ENCODE measurements at places on chromosomes 16 and 17.

GRCh38 chr16:74745109-74745615, 29.5 kb downstream of the FA2H start:
- no peak for DNase-seq

DNA sequence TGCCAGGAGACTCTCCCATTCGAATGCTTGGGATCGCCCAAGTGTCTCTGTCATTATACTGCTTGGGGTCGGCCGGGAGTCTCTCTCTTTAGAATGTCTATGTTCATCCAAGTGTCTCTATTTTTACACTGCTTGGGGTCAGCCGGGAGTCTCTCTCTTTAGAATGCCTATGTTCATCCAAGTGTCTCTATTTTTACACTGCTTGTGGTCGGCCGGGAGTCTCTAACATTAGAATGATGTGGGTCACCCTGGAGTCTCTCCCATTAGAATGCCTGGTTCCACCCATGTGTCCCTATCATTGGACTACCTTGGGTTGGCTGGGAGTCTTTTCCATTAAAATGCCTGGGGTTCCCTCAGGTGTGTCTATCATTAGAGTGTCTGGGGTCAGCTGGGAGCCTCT, 2230.4 kb downstream of the TP53TG3F start:
- no peak for DNase-seq

DNA sequence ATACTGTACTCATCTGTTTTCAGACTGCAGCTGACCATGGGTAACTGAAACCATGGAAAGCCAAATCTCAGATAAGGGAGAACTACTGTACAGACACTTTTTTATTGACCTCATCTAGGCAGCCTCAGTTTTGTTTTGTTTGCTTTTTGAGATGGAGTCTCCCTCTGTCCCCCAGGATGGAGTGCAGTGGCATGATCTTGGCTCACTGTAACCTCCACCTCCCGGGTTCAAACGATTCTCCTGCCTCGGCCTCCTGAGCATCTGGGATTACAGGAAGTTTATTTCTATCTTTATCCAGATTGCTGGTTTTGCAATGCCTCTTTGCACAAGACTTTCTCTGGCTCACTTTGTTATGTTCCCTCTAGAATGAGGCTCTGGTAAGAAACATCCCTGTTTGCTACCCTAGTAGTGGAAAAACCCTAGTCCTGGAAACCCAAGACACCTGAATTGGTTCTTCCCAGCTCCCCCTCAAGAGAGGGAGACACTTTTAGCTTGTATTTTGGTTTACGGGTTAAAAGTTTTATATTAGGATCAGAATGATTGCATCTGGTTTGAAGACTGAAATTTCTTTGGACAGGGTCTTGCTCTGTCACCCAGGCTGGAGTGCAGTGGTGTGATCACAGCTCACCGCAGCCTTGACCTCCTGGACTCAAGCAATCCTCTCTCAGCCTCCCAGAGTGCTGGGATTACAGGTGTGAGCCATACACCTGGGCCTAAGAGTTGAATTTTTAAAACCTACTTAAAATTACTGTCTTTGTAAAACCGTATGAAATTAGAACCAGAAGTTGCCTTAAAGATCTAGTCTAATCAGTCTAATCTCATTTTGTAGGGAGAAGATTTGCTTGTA, 38.9 kb downstream of the ZNF207 start:
- no peak for DNase-seq

GRCh38 chr17:66684261-66684660, 150.7 kb upstream of the CACNG5 start:
- no peak for DNase-seq

GRCh38 chr16:12436201-12436657, 367.5 kb downstream of the CPPED1 start:
- DNase-seq = no peak

Data from stimulated activated CD4-positive, alpha-beta T cell treated with anti-CD3 and anti-CD28 coated beads, Interleukin-2, amount 100 ng/mL, for 48 hours (primary cell).